T-helper 2 cell treated with Interferon-gamma antibody and Interleukin-4, amounts not matched to agents 5 μg/mL and 100 μg/mL, for 36 hours (primary cell): ENCODE measurements at places on chromosomes 5 and 9.

GRCh38 chr9:103397868-103398600, 402.9 kb downstream of the CYLC2 start:
- DNase-seq: peak; percentile 6

DNA sequence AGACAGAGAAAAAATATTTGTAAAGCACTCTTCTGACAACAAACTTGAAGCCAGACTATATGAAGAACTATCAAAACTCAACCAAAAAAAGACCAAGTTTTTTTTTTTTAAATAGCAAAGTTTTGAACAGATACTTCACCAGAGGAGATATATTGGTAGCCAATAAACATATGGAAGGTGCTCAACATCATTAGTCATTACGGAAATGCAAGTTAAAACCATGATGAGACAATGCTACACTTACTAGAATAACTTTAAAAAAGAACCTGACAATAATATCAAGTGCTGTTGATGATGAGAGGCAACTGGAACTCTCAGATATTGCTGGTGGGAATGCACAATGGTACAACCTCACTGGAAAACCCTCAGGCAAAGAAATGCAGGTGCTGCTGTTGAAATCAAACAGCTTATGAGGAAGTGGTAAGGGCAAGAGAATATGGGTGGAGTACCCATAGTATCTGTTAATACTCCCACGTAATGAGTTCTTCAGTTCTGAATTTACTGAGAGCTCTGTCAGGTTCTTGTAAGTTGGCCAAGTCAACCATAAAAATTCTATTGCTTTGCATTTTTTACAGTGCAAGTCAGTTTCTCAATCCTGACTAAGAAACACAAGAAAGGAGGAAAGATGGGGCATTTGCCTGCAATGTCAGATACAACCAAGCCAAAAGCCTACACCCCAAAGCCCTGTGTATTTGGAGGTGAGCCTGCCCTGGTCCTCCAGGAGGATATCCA, 87.3 kb upstream of the GNAQ start:
- DNase-seq: peak; percentile 38

DNA sequence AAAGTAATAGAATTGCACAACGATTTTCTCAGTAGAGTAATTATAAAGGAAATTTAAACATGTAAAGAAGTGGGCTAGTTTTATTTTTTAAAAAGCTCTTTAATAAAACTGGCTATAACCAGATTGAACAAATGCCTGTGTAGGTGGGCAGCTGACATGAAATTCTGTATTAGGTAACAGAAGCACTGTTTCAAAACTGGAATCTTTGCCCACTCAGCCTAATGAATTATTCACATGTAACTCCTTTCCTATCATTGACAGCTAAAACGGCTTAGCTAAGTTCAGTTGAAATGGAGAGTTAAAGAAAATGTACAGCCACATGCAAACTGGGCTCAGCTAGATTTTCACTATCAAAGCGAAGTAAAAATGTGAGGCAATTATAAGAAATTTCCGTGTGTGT, 1300.1 kb upstream of the ACO1 start:
- no peak for DNase-seq

DNA sequence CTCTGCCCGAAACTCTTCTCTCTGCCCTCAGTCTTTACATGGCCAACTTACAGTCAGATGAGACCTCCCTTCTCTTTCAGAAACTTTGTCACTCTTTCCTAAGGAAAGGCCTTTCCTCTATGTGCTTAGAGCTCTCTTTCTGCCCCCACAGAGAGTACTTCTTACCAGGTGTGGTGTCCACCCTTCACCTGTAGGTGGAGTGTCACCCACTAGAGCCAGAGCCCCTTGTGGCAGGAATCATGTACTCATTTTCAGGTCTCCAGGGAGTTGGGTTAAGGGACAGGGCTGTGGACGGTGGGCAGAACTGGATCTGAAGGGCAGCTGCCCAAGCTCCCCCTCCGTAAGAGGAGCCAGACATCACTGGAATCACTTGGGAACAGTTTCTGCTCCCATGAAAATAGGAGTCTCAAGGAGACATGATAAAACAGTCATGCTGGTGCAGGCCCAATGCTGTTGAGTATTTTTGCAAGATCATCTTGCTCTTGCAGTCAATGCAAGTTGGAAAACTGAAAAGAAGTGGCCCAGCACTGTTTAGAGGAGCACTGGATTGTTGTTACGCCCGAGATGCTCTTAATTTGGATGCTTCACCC, 436.7 kb downstream of the ZSWIM6 start:
- DNase-seq: no peak

GRCh38 chr5:151700820-151701219, 14.1 kb upstream of the SPARC start:
- DNase-seq: no peak

DNA sequence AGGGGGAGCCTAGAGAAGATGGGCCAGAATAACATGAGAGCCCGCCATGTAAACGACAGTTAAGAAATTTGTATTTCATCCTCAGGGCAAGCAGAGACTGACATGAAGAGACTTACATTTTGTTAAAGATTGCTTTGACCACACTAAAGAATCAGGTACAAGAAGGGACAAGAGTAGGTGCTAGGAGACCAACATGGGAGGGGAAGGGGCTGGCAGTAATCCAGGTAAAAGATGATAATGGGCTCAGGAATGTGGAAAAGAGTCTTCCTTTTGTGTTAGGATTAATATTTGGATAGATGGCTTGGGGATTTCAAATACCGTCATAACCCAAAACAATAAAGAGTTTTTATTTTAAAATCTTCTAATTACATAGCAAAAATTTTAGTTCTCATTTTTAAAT, 137.3 kb downstream of the ZNF462 start:
- DNase-seq: no peak
